Stimulated activated CD8-positive, alpha-beta memory T cell treated with anti-CD3 and anti-CD28 coated beads, Interleukin-7, amount 100 ng/mL, for 1 hour (primary cell): ENCODE measurements at places on chromosomes 7 and 10.

DNA sequence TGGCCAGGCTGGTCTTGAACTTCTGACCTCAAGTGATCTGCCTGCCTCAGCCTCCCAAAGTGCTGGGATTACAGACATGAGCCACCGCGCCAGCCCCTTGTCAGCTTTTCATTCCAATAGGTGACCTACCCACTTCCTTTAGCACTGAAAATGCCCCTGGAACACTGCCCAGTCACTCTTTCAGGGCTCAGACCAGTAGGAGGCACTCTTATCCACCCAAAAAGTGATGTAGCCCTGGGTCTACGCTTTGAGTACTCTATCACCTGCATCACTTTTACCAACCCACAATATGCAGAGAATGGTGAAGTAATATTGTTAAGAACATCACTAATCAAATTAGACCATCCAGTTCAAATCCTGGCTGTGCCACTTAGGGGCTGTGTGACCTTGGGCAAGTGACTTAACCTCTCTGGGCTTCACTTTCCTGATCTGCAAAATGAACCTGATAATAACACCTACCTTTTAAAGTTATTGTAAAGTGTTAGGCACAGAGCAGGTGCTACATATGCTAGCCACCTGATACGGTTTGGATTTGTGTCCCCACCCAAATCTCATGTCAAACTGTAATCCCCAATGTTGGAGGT, 5.2 kb downstream of the CALN1 start:
- DNase-seq, result no peak

GRCh38 chr10:5978230-5978489, 817 bp upstream of the IL15RA start:
- DNase-seq, result no peak

DNA sequence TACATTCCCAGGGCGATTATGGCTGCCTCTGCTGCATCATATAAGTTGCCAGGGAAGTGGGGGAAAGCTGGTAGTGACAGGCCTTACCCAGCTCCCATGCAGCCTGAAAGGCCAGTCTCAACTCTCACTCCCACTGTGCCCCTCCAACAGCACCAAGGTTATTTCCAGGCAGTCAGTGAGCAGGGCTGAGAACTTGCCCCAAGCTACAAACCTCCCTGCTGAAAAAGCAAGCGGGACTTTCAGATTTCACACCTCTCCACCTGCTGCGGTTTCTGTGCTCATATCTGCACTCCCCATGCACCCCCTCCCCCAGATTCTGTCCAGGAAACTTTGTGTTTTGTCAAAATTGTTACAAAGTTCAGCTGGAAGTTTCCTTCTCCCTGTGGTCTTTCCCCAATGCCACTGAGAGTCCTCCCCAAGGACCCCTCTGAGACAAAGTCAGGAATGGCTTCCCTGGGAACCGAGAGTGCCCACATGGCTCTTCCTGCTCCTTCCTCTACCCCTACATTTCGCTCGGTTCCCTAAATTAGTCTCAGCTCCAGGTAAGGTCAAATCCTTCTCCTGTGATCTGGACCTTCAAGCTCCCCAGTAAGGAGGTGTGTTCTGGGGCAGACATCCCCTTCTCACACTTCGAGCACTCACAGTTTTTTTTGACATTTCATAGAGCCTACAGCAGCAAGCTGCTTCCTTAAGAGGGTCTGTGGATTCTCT, 25.3 kb upstream of the WNT2 start:
- DNase-seq, result no peak

GRCh38 chr10:13885238-13885990, 298.6 kb downstream of the PRPF18 start:
- no peak for DNase-seq

DNA sequence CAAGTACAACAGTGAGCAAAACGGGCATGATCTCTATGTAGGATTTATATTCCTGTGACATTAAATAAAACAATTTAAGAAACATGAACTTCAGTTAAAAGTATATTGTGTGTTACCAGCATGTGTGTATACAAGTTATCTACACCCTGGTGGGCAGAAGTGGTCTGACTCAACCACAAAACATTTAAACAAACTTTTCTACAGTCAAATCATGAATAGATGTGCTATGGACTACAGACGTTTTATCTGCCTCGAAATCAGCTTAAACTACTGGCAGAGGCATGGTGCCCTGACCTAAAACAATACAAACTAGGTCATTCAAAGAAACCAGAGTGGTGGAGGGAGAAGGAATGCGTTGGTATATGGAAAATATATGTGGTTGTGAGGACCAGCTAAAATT, 3.6 kb downstream of the ARL3 start:
- no peak for DNase-seq

- no peak for DNase-seq
Observed at GRCh38 chr10:124285587-124286527, 132.9 kb downstream of the OAT start.

DNA sequence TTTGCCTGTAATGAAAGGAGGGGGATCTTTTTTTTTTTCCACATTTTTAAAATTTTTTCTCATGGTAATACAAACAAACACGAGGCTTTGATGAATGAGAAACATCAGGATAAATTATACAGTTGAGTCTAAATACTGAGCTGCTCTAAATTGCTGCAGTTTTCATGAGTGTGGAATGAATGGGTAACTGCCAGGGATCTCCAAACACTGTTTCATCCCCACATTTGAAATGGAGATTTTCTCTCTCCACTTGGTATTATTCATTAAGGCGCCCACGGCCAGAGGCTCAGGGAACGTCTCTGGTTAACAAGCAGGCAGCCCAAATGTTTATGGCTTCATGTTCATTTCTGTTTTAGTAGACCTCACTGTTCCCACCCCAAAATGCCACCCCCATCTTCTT, 717.1 kb downstream of the GRID1 start:
- no peak for DNase-seq
